ENCODE measurements at places on chromosomes 5 and 9.

DNA sequence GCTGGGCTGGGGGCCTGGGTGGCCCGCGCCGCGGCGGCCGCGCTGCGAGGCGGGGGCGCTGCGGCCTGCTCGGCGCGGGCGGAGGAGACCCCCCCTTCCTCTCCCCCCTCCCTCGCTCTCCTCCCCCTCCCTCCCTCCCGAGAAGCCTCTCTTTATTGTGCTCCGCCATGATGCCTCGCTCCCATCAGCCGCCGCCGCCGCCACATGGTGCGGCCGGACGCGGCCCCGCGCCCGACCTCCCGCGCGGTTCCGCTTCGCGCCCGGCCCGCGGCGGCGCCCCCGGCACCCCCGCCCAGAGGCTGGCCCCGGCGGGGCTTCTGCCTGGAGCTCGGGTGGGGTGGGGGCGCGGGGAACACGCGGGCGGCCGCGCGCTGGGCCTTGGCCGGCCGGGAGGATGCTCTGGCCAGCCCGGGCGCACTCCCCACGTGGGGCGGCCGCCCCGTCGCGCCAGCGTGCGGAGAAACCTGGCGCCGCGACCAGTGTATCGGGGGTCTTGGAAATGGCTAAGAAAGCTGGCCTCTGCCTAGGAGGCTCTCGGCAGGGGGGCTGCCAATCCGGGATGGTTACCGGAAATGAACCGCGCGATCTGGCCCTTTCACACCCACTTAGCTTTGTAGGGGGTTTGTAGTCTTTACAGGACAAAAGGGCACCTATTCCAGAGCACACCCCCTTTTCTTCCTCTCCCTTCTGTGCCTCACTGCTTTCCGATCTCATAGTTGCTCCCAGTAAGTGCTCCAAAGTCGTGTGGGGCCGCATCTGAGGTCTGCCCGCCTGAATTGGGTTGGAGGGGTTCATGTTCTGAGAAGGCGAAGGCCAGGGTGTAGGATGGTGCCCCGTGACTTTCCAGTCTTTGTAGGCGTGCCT is 1.0 kb downstream of the SET start:
- DNase-seq = peak; percentile 49

GRCh38 chr5:52945040-52945439 is 44.1 kb upstream of the ITGA2 start:
- no peak for DNase-seq

GRCh38 chr9:21521448-21521847 is 39.3 kb upstream of the IFNE start:
- DNase-seq = no peak

- DNase-seq = no peak
Measured at GRCh38 chr5:30505014-30505886, 688.2 kb upstream of the CDH6 start.

DNA sequence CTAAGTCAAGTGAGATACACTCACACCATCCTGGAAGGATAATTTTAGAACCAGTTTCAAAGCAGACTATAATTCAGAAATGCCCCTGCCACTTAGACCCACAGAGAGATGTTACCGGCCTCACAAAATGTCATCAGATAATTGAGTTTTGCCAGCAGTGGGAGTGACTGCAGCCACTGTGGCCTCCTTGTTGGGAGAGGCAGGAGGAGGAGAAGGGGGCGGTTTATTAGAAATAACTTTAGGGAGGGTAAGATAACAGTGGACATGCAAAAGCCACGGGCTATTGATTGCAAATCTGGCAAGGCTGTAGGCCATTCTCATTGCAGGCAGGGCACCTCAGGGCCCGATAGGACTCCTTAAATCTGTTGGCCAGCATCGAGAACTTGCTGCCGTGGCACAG is 13.4 kb downstream of the GRXCR2 start:
- no peak for DNase-seq

- no peak for DNase-seq
Measured at GRCh38 chr9:99433555-99433954, 211.5 kb downstream of the SEC61B start.

- DNase-seq = no peak
Measured at GRCh38 chr5:4905674-4906520, 234.2 kb upstream of the ADAMTS16 start.

DNA sequence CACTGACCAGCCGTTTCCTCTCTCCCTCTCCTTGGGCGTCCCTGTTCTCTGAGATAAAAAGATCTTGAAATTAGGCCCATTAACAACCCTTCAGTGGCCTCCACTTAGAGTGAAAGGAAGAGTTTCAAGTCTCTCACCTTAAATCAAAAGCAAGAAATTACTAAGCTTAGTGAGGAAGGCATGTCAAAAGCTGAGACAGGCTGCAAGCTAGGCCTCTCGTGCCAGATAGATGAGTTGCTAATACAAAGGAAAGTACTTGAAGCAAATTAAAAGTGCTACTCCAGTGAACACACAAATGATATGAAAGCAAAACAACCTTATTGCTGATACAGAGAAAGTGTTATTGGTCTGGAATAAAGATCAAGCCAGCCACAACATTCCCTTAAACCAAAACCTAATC is 331.3 kb upstream of the SEMA6A start:
- DNase-seq = no peak

DNA sequence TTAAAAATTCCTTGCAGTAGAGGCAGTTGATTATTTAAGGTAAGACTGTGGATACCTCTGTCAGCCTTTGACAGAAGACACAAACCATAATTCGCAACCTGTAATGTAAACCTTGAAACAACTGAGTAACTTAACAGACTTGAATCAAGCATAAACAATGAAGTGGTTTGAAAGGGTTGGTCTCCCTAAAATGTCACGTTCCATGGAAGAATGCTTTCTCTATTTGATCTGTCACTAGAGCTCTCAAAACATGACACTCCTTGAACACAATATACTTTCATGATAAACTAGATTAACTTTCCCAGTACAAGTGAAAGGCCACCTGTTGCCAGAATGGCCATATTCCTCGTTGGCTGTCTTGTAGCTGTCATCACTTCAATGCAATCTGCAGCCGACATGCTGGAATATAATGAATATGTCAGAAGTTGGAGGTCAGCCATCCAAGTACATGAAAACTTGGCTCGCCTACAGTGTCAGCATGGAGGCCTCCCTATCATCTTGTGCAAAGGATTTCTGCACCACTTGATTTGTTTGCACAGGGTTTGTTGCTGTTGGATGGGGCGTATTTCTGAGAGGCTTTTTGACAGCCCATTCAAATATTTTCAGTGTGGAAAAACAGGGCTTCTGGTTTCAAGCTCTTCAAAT is 228.0 kb downstream of the TLE4 start:
- no peak for DNase-seq

GRCh38 chr5:168727547-168727946 is 148.4 kb upstream of the PANK3 start:
- no peak for DNase-seq

- DNase-seq = no peak
Measured at GRCh38 chr5:125836256-125836655, 587.0 kb upstream of the GRAMD2B start.

DNA sequence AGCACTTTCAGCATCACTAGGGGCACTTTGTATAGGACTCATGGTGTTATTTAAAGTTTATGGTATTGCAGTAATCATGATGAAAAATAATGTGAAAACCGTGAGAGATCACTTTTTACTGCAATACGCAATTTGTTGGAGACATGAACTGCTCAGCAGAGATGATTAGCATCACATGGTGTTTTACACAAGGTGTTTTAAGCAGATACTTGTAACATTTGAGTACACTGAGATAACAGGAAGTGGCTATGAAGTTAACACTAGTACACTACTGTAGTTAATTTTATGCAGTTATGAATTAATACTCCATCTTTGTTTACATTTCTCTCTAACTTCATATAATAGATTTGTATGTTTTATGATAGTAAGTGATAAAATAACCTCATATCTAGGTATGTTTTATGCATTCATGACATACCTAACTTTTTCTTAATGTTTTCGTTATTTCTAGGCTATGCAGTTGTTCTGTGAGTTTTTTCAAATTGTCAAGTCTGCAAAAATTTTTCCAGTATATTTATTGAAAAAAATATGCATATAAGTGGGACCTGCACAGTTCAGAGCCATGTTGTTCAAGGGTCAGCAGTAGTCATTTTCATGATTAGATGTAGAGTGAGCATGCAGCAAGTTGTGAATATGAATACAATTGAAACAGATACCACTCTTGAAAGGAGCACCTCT is 13.0 kb downstream of the SUB1 start:
- DNase-seq = no peak

DNA sequence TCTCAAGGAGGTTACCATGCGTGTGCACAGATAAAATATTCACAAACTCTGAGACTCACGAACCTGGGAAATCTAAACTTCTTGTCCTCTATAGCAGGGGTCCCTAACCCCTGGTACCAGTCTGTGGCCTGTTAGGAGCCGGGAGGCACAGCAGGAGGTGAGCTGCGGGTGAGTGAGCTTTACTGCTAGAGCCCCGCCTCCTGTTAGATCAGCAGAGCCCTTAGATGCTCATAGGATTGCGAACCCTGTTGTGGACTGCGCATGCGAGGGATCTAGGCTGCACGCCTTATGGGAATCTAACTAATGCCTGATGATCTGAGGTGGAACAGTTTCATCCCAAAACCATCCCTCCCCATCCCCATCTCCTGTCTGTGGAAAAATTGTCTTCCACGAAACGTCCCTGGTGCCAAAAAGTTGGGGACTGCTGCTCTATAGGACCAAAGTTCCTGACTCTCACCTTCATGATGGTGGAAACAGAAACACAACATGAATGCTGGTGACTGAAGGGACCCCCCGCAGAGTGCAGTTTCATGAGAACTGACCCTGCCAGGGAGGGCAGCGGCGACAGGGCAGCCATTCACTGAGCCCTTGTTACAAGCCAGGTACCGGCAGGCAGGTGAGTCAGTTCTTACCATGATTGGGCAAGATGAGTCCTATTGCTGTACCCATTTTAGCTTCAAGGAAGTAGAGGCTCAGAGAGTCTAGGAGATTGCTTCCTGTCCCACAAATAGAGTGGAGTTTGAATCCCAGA is 181.9 kb downstream of the RGS3 start:
- no peak for DNase-seq

- DNase-seq = no peak
Measured at GRCh38 chr5:115461093-115461492, 83.5 kb downstream of the FEM1C start.

- peak; percentile 5 for DNase-seq
Measured at GRCh38 chr9:100715100-100715380, 137.2 kb downstream of the CAVIN4 start.

DNA sequence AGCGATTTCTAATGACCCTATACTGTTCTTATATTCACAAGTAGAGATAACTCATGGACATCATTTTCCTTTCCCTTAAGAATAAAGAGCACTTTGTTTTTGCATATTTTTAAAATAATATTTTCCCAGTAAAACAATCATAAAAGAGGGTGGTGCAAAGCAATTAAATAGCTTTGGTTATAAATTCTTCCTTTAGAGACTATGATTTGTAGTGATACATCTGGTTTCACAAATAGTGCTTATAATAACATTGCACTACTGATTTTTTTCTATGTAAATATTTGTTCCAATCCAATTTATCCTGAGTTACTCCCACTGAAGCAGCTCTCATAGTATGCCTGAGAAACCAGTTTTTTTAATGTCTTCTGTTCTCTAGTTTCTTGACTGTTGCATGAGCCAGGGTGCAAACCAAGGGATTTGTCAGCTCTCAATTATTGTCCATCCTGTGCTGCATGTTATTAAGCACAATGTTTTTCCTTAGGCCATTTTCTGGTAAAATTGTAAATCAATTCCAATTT is 74.7 kb downstream of the LURAP1L start:
- DNase-seq = no peak

DNA sequence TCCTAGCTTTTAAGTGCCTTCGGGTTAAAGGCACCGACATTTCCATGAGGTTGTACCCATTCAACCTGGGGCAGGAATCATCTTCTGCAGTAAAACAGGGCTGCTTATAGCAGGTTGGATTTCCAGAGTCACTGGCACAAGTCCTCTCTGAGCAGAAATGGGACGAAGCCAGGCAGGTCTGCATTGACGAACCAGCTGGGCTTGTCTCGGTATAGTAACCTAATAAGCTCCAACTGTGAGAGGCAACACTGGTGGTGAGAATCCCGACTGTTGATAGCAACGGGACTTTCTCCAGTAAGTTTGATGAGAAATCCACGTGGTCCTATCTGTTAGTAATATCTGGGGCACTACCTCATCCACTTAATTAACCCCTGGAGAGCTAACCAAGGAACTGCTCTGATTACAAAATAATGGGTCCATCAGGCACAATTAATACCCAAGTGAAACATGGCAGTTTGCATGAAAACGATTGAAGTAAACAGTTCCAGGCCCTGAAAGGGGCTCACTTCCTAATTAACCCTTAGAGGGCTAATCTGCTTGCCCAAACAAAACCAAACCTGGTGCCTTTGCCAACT is 491.0 kb upstream of the C9orf72 start:
- DNase-seq = no peak

DNA sequence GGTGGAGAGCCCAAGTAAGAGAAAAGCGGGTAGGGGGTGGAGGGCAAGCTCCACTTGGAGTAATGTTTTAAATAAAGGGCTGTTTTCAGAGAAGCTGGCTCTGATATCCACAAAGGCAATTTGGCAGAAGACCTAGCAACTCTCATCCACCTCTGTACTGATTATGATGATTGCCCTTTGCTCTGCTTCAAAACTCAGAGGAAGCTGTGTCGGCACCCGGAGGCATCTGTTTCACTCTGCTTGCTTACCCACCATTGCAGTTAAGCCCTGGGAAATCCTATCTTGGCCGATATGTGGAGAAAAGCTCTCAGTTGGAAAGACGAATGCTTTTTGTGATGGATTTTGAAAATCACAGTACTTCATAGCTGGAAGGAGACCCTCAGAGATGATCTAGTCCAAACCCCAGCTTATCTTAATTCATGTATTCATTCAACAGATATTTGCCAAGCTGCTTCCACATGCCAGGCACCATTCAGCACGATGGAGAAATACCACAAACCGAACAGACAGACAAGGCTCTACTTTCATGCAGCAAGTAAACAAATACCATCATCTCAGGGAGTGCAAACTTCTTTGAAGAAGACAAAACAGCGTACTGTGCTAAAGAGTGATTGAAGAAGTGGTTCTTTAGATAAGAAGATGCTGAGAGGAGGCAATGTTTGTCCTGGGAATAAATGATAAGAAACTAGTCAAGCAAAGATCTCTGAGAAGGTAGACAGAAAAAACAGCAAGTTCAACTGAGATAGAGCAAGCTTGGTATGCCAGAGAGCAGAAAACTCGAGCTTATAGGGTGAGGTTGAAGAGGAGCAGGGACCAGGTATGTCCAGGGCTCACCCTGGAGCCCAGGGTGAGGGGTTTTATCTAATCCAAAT is 140.4 kb upstream of the SPDL1 start:
- DNase-seq = no peak

DNA sequence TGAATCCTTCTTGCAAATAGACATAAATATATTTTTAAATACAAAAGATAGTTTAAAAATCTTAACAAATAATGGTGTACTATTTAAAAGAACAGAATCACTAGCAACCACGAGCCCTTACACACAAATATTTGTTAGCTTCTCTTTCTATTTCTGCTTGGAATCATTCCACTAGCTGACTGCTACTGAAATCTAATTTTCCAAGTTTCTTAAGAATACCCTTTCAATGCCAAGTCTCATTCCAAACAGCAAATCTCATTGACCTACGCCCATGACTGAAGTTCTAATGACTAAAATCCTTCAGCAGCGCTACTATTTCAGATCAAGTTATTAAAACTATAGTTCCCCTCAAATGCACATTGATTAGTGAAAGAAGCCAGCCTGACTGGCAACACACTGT is 13.2 kb upstream of the PPP1R2B start:
- no peak for DNase-seq

All from nucleus accumbens (tissue), 56 donors.